NCI-H2107 (cell line): ENCODE measurements at places on chromosomes 11 and 22.

GRCh38 chr11:10565493-10565892 lies 3.0 kb downstream of the LYVE1 start:
- no peak for DNase-seq

DNA sequence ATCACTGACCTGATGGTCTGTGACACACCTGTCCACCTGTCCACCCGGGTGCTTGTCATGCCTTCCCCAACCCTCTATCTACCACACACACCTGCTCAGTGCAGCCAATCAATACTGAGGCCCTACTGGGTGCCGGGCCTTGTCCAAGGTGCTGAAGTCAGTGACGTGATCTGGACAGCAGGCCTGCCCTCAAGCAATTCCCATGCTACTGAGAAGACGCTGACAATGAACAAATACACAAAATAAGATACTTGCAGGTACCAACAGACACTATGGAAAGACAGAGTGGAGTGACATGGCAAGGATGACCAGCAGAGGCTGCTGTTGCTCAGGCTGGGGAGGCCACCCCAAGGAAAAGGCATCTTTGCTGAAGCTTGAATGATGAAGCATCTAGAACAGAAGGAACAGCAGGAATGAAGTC lies 21.2 kb downstream of the PLAAT3 start:
- no peak for DNase-seq

- no peak for DNase-seq
Observed at GRCh38 chr11:119376197-119376847, 5.2 kb downstream of the USP2 start.

GRCh38 chr11:66868726-66869566 lies 12.1 kb downstream of the LRFN4 start:
- DNase-seq: no peak

GRCh38 chr22:39144101-39144767 lies 8.2 kb downstream of the CBX7 start:
- no peak for DNase-seq

GRCh38 chr11:102874852-102875251 lies at the start of gene MMP12:
MMP12 (minus strand) TSS chr11:102874982; CDS start chr11:102874937, 45 bp downstream.
- DNase-seq: no peak

DNA sequence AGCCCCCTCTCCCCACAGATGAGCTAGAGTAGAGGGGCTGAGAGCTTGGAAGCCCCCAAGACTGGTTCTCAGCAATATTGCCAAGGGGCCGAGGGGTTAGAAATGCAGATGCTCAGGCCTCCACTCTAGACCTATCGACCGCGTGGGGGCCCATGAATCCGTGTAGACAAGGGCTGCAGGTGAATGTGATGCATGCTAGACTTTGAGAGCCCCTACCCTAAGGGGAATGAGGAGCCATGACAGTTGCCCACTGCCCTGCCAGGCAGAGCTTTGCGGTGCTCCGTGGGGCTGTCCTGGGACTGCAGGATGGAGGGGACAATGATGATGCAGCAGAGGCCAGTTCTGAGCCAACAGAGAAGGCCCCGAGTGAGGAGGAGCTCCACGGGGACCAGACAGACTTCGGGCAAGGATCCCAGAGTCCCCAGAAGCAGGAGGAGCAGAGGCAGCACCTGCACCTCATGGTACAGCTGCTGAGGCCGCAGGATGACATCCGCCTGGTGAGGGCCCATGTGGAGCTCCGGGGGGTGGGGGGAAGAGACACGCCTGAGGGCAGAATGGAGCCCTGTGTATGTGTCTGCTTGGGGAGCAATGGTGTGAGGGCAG lies 1.3 kb downstream of the SSH3 start:
- DNase-seq: no peak

- peak; percentile 6 for DNase-seq
Observed at GRCh38 chr11:88292171-88292843, 45.2 kb downstream of the CTSC start.

DNA sequence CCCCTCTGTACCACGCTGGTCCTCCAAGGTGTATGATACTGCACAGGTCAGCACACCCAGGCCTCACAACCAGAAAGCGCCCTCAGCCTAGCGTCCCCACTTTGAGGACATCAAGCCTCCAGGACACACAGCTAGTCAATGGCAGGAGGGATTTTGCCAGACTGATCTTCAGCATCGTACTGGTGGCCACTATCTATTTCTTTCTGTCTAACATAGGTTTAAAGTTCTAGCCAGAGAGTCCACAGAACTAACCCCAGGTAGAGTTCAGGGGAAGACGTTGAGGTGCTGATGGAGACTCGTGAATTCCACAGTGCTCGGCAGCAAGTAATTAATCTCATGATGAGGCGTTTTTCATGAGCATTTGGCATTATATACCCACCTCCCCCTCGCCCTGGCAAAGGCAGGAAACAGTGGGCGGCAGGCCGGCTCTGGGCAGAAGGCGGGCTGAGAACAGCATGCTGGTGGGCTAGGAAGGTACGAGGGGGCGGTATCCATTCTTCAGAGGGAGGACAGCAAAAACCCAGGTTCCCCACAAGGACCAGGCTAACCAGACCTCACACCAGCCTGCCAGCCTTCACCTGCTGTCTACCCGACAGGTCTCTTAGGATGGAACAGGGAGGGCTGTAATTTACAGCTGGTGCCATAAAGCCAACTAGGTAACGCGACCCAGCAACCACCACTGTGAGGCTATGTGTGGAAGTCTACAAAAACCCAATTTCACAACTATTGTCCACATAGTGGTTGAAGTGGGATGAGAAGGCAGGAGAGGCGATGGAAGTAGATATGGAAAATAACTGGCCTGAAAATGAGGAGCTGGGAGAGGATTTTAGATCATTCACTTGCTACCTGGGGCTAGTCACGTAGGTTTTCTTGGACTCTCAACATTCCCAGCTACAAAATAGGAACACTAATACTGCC lies 18.5 kb downstream of the MYH9 start:
- DNase-seq: no peak

DNA sequence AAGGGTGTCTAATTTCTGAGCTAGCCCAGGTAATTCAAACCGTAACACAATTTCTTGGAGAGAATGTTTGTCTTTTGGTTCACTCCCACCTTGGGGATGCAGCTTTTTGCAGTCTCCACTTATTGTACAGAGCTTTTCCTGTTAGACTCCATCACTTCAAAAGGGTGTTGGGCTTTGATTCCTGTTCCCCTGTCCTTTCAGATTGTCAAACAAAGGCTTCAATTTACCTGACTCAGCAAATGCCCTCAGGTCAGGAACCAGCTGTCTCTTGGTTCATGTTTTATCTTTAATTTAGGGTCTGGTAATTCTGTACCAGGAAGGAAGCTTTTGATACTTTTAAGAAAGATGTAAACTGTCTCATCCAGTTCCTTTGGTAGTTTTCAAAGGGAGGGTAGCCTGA lies 880.6 kb downstream of the NTM start:
- no peak for DNase-seq

- DNase-seq: no peak
Observed at GRCh38 chr11:73189723-73190556, 28.1 kb upstream of the P2RY2 start.

DNA sequence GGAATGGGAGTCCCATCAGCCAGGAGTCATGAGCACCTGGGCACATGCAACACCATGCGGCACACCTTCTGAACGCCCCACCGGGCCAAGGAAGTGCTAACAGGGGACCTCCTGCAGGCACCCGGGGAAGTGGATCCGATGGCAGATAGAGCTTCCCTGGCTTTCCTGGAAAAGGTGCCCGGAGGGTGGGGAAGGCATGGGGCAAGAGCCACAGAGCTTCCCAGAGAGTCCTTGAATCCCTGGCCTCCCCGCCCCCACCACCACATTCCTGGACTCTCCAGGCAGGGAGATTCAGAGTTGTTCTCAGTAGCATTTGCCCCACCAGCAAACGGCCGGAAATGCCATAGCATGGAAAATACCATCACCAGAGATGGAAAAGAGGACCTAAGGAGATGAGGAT lies 8.3 kb downstream of the TRIM29 start:
- DNase-seq: no peak

DNA sequence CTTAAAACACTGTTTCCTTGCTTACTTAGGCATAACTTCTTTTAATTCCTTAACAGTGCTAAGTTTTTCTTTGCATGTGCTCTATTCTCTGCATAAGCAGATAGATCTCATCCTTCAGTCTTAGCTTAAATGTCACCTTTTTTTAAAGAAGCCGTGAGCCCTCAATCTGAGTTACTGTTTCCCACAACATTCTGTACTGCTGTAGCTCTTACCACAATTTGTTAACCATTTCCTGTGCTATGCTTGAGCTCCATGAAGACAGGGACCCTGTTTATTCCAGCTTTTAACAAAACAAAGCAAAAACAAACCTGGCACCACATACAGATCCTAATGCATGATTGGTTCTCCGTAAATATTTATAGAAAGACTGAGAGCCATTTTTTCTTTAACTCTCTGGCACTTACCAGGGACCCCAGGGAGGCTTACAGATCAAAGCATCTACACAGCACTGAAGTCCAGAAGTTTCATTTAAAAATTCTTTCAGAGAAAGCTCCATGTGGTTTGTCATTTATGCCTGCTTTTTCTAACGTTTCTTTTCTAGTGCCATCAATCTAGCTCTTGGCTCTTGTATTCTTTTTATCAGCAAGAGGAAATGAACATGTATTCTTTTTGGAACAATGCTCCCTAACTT lies 74.9 kb downstream of the DYNC2H1 start:
- DNase-seq: no peak

- no peak for DNase-seq
Observed at GRCh38 chr11:12864316-12865156, 144.6 kb upstream of the RASSF10 start.

- DNase-seq: no peak
Observed at GRCh38 chr11:62266558-62266957, 3.4 kb upstream of the SCGB2A2 start.

GRCh38 chr11:103327721-103328120 lies 218.5 kb downstream of the DYNC2H1 start:
- DNase-seq: no peak

DNA sequence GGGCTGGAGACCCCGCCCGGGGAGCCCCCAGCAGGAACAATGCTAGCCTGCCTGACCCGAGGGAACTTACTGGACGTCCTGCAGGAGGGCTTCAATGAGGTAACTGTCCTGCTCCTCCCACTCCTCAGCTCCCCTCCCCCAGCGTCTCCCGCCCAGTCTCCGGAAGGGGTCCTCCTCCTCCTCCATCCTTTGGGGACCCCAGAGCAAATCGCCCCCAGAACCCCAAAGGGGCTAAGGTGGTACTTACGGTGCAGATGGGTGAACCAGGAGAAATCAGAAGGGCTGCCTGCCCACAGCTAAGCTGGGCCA lies 272 bp downstream of the DIXDC1 start:
- no peak for DNase-seq

DNA sequence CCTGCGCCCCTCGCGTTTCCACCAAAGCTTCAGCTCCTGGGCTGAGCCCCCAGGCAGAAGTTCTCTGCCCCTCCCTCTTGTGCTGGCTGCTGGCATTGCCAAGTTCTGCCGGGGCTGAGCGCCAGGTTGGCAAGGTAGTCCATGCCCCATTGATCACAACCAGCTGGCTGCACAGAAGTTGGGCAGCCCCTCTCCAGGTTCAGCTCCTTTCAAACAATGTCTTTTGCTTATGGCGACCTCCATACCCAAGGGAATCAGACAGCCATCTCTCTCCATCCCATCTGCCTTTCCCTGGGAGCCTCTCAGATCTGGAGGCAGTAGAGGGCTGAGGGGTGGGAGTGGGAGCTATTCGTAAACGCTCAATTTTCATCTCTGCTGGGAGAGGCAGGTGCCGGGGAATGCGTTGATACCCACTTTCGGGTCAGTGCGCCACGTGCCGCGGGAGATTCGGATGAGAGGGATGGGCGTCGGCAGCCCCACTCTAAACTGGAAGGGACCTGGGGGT lies 1.5 kb downstream of the ADAMTS8 start:
- no peak for DNase-seq

DNA sequence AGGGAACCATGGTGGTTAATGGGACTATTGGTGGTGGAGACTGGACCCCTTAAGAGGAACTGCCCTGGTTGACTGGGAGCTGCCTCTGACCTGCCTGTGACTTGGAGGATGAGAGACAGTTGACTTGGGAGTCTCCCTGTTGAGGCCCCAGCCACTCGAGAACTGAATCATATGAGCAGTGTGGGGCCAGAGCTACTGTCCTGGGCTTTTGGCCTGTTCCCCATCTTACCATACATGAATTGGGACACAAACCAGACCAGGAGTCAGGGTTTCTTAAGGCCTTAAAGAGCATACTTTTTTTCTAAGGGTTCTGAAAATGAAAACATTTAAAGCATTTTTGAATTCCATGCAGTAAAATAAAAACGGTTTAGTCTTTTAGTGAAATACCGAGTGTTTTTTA lies 92.8 kb downstream of the TEAD1 start:
- DNase-seq: no peak

DNA sequence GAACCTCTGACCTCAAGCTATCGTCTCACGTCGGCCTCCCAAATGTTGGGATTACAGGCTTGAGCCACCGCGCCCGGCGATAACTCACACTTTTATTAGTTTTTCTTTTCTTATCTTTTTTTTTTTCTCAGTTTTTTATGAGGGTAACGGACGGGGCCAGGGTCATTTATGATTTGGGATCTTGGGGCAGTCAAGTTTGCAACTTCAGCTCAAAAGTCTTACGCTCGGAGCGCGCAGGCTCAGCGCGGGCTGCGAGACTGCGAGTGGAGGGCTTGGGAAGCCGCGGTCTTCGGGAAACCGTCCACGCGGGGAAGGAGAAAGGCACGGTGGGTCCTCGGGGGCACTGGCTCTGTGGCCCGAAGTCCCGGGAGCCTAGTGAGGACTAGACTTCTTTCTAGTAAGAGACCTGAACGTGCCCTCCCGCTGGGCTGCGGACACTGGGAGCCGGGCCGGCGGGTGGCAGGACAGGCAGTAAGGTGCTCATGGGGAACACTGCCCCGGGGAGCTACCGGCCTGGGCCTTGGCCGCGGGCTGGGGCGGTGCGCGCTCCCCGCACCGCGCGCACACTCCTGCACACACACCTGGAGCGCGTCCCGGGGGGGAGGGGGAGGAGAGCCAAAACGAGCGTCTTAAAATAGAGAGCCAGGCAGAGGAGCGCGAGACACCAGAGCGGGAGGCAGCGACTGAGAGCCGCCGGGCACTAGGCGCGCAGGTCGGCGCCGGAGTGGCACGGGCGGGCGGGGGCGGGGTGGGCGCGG lies 476 bp upstream of the BARX2 start:
- no peak for DNase-seq
